ENCODE measurements at places on chromosomes 7 and 10.

GRCh38 chr7:141202535-141202934 lies 128.7 kb downstream of the TMEM178B start:
- DNase-seq: no peak

DNA sequence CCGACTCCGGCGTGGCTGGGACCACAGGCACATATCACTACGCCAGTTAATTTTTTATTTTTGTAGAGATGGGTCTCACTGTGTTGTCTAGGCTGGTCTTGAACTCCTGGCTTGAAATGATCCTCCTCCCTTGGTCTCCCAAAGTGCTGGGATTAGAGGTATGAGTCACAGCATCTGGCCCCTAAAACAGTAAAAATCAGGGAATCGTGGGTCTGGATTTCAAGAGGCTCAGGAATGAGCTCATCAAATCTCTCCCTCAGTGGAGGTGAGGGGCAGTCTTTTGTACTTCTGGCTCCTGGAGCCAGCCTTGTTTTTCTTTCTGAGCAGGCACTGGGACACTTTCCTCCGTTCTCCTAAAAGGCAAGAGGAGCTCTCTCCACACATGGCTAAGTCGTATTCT lies 32.1 kb upstream of the RHEB start:
- DNase-seq: no peak

DNA sequence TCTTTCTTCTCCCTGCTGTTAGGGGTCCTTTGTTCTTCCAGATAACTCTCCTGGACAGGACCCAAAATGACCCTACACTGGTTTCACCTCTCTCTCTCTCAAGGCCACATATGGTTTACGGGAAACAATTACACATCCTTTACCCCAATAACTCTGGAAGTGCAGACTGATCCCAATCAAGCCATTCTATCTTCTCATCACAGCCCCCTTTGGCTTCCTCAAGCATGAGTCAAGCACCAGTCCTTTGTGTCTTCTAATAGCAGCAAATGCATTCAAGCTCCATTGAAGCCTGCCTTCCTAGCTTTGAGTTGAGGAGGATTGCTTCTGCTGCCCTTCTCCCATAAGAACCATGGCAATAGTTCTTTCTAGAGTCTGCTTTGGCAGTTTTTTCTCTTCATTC lies 20.2 kb downstream of the C10orf67 start:
- no peak for DNase-seq

DNA sequence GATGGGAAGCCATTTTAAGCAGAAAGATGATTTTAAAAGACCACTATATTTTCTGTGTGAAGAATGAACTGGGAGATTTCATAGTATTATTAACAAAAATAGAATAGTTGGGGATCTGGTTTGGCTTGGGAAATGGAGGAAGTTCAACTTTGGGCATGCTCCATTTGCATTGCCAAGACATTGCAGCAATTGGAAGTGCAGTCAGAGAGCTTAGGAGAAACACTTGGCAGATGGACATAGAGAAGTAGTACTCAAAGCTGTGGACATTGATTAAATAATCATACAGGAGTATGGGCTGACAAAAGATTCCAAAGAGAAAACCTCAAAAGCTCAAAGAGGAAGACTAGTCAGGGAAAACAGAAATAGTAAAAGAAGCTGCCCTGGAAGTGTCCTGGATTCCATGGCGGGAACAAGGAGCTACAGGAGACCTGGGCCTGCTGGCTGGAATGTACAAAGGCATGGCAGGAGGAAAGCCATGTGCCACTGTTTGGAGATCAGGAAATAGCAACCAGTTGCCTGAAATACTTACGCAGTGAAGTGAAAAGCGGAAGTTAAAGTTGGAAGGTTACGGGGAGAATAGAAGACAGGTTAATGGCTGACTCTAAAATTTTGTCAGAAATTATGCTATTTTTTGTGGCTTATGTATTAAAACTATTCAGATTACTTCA lies 93.6 kb upstream of the MXI1 start:
- no peak for DNase-seq

DNA sequence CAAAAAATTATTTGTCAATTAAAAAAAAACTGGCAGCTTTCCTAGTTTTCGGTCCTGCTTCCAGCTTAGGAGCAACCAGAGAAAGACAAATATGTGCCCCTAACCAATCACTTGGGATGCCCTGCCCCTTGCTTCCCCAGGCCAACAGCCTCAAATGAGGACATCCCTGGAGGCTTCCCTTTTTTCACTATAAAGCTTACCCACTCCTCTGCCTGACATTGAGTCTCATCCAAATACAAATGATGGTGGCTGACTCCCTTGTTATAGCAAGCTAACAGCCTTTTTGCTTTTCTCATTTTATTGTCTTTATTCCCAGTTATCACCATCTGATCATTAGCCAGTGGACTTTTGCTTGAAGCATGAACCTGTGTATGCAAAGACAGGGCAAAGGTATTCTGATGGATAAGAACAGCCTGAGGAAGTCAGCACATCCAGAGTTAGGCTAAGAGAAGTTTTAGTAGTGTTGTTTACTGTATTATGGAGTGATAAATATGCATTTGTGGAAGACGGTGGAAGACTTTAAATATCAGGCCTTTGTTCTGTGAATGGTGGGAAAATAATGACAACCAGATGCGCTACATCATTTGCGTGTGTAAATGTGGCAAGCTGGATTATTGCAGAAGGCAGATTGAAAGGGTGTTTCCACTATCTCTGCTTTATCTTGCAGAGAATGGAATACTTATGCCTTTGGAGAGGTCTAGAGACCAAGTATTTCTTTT lies 1.7 kb upstream of the CCM2 start:
- no peak for DNase-seq

GRCh38 chr10:6926971-6927370 lies 346.9 kb upstream of the PRKCQ start:
- no peak for DNase-seq

DNA sequence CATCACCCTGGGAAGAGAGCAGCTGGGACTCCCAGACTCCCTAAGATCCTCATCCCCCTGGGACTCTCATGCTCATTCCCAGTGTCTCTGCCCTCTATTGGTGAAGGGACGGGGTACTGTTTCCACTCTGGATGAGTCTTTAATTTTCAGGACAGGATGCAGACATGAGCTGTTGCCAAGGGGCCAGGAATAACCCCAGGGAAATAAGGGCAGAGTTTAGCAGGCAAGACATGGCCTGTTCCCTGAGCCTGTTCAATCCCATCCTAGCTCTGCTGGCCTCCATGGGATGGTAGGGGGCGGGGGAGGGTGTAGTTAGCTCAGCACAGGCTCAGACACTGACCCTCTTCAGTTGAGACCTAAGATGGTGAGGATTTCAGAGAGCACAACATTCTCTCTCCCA lies 14.0 kb downstream of the C10orf105 start:
- no peak for DNase-seq

DNA sequence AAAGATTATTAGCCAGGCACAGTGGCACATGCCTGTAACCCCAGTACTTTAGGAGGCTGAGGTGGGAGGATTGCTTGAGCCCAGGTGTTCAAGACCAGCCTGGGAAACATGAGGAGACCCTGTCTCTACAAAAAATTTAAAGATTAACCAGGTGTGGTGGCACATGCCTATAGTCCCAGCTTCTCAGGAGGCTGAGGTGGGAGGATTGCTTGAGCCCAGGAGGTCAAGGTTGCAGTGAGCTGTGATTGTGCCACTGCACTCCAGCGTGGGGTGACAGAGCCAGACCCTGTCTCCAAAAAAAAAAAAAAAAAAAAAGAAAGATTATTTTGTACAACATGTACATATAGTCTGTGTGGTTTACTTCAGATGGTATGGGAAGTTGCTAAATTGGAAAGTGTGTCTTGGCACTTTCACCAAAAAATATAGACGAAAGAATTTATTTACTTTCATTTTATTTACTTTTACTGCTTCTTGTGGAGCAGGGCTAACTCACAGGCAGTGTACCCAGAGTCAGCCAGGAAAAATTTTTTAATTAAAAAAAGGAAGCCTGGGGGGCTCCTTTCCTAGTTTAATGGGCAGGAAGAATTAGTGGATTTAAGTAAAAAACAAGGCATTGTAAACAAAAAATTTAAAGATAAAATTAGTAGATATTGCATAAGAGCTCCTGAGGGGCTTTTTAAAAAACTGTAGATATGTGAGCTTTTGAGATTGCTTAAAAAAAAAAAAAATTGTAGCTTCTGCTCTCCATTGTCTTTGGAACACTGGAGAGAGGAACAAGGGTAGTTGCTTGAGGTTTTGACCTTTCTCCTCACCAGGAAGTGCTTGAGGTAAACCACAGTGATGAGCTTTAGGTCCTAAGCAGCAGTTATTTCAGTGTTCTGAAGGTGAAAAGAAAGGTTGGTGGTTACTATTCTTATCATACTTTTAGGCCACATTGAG lies 44.6 kb upstream of the VDAC2 start:
- DNase-seq: no peak

- DNase-seq: no peak
Observed at GRCh38 chr7:93392984-93393383, 160.8 kb downstream of the VPS50 start.

- no peak for DNase-seq
Observed at GRCh38 chr7:131781-132482, 60.4 kb upstream of the FAM20C start.

DNA sequence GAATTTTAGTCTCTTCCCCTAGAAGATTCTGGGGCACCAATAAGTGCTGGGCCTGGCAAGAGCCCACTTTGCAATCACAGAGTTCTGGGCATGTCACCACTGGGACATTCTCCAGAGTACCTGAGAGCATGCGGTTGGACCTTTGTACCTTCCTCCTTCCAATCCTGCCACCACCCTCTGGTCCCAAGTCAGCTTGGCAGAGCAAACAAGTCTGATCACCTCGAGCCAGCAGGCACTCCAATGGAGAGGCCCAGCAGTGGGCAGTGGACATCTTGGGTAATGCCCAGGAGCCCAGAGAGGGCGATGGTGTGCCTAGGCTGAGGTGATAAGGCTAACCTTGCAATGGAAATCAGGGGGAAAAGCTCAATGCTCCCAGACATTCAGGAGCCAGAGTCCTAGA lies 43.4 kb downstream of the SH3PXD2A start:
- DNase-seq: no peak

- DNase-seq: no peak
Observed at GRCh38 chr7:28481091-28481926, 69.0 kb downstream of the CREB5 start.

DNA sequence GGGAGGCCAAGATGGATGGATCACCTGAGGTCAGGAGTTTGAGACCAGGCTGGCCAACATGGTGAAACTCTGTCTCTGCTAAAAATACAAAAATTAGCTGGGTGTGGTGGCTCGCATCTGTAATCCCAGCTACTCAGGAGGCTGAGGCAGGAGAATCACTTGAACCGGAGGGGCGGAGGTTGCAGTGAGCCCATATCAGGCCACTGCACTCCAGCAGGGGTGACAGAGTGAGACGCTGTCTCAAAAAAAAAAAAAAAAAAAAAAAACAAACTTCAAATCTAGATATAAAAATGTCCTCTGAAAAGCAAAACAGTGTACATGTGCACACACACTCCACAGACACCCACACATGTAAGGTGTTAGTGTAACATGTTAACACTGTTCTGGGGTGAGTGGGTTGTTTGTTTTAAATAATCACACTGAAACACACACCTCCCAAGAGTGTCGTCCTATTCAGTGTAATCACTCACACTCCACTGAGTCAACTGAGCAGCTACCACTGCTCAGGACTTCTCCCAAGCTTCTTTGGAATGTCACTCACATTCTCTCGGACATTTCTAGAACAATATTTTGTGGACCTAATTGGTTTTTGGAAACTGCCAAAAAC lies 12.8 kb upstream of the RGS10 start:
- DNase-seq: no peak

DNA sequence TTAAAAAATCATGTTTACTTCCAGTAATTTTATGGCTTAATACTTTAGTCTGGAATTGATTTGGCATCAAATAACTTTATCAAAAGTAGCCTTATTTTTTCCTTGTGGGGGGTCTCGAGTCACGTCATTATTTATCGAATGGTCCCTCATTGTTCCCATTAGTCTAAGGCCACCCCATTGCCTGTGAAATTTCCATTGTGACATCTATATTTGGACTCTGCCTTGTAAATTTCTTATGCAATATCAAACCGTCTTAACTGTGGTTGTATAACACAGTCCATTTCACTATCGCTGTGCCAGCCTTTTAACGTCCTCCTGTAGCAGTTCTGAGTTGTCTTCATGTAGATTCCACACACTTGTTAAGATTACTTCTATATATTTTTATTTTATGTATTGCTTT lies 103.9 kb upstream of the RET start:
- no peak for DNase-seq

DNA sequence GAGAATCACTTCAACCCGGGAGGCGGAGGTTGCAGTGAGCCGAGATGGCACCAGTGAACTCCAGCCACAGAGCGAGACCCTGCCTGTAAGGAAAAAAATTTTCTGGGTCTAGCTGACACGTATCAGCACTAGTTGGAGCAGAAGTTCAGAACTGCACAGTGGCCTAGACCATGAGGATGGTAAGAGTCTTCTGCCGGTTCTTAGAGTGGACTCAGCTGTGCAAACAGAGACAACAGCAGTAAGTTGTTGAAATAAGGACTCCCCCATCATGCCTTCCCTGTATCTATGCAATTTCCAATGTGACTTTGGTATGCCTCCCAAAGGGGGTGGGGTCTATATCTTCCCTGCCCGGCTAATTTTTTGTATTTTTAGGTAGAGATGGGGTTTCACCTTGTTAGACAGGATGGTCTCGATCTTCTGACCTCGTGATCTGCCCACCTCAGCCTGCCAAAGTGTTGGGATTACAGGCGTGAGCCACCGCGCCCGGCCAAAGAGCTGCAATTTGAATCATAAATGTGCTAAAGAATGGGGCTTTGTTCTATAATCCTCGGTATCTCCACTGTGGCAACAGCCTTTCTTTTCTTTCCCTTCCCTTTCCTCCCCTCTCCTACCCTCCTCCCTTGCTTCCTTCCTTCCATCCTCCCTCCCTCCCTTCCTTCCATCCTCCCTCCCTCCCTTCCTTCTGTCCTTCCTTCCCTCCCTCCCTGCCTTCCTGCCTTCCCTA lies 14.5 kb upstream of the RNF216 start:
- no peak for DNase-seq

DNA sequence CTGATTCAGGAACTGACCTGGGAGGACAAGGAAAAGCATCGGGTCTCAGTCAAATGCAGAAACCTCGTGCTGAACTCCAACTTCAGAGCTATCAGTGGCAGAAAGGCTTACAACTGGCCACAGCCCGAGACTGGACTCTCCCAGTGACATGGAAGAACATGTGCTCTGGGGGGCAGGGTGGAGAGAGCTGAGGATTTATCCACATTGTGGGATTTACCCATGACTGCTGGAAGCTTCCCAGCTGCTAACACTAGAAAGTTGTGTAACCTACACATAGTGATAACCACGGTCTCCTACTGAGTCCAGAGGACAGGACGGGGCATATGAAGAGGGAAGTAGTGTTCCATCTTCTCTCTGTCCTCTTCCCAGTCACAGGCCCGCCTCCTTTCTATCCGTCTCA lies 103.4 kb downstream of the ITIH5 start:
- DNase-seq: no peak

DNA sequence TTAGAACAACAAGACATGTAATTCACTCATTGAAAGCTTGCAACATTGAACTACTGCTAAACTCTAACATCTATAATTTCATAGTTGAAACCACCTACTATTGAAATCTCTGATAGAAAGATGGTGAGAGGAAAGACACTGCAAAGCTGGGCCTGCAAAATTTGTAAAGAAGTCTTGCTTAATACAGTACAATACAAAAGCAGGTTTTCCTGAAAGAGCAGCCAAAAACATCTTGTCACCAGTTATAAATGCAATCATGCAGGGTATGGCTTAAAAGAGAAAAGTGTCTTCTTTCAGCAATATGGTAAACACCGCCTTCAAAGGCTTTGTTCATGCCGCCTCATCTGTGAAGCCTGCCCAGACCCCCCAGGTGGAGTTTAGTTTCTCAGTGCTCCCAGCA lies 109.2 kb downstream of the ANK3 start:
- no peak for DNase-seq

GRCh38 chr10:63887023-63887589 lies 365.9 kb downstream of the REEP3 start:
- DNase-seq: no peak

Data from GM04503 (cell line).